NCI-H2171 treated with DMSO at 0.1 percent for 48 hours (cell line): ENCODE measurements at places on chromosomes 11 and 22.
A peak's percentile ranks its signal among the peaks of the same experiment; 100 is the strongest.

DNA sequence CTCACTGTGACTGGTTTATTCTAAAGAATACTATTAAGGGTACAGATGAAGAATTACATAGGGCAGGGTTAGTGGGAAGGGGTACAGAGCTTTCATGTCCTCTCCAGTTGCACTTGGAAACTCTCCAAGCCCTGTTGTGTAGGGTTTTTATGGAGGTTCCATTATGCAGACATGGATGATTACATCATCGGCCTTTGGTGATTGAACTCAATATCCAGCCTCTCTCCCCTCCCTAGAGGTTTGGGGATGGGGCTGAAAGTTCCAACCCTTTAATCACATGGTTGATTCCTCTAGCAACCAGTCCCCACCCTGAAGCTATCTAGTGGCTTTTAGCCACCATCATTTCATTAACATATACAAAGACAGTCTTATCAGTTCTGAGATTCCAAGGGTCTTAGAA, 472.6 kb downstream of the BUD13 start:
- peak; percentile 8 for DNase-seq

DNA sequence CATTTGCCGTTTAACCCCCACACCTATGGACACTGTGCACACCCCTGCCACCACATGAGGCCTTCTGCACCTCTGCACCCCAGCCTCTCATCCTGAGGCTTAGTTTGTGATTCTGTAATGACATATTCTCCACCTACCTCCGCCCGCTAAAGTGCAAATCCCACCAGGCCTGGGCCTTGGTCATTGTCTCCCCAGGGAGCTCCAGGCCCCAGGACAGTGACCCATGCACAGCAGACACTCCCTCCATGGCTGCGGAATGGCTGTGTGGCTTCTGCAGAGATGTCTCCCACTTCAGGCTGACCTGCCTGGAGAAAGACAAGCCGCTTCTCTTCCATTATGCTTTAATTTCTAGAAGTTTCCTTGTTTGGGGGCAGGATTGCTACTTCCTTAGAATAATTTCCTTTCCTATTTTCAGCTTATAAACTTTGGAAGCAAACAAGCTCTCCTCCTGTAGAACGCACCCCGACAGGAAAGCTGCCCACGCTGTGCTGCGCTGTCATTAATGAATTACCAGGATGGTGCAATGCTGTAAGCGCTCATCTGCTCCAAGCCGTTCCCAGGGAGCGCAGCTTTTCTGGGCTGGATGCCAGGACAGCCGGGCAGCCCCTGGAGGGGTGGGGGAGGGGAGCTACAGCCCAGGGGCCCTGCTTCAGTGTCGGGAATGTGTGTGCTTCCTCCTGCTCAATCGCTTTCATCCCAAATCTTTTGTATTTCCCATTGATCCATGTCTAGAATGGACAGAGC, 618.0 kb downstream of the BRD1 start:
- peak; percentile 93 for DNase-seq

DNA sequence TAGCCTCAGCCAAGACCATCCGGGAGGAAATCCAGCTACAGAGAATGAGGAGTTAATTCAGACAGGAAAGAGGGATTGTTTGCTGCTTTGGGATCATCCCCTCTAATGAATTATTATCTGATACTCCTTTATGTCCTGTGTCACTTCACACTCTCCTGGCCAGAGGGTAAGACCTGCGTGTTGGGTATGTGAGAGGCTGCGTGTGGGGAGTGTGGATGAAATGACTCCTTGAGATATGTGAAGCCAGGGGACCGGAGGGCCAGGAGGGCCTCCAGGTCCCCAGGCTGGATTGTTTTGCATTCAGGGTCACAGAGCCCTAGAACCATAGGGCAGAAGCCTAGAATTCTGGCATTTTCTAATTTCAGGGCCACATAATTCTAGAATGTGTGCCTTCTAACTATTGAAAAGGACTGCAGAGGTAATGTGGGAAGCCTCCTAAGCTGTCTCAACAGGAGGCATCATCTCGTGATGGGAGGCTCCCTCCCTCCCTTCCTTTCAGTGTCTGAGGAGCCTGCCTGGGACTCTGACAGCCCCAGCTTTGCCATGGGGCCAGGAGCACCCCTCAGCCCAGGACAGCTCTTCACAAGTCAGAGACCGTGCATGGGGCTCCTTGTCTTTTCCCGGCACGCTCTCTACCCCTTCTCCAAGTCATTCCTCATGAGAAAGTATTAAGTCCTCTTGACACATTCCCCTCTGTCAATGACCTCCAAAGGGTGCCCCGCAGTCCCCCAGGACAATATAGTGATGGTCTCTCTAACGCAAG, 3.7 kb downstream of the TPBGL start:
- no peak for DNase-seq

DNA sequence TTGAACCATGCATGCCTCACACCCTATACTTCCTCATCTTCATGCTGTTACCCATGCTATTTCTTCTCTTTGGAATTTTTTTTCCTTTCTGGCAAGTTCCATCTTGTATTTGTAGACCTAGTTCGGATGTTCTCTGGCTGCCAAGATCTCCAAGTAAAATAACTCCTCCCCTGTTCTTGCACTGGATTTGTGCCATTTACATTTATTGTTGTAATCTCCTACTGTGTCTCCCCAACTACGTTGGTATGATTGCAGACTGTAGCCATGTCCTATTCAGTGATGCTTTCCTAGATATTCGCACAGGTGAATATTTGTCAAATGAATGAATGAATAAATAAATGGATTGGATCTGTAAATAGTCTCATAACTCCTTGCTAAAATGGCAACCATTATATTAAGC, 546.0 kb downstream of the MN1 start:
- DNase-seq, result no peak

- DNase-seq, result no peak
Measured at GRCh38 chr22:44131412-44131811, 49.3 kb upstream of the PARVG start.

GRCh38 chr11:77127920-77128691, at the start of gene MYO7A:
MYO7A (plus strand) TSS chr11:77128246; CDS start chr11:77130635, 2,389 bp downstream.
- DNase-seq, result no peak

GRCh38 chr22:18157714-18158028, 7.7 kb downstream of the USP18 start:
- no peak for DNase-seq

DNA sequence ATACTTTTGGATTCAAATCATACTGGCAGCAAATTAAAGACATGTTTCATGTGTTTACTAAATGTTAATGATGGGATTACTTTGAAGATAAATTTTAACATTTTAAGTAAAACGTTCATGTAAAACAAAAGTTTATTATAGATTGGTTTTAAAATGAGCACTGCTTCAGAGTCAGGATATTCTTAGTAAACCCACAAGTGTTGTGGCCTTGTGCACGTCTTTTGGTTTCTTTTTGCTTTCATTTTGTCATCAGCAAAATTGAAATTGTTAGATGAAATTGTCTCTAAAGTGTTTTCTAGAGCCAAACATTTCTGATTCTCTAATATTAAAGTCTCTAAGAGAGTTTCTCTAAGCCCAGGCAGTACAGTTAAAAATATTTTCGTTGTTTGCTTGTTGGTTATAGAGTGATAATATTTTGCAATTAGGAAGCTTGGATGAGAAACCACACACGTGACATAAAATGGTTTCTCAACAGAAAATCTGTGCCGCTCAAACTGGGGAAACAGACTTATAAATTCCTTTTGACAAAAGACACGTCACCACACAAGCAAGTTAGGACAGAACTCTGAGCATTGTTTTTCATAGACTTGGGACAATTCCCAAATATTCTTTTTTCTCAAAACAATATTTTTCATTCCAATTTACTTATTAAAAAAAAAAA, 164.4 kb downstream of the TEAD1 start:
- DNase-seq, result no peak

DNA sequence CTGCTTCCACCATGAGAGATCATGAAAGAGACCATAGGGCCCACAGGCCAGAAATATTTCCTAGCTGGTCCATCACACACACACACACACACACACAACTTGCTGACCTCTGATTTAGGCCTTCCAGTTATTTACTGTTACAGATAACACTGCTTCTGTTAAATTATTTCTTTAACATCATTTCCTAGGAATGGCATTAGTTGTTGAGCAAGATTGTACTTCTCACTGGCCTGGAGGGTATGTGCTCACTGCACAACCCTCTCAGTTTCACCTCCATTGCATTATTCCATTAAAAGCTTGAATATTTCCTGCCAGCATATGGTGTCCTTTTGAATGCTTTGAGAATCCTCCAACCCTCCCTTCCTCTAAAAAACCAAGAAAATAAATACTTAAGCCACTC, 104.4 kb downstream of the MICAL2 start:
- DNase-seq, result no peak

DNA sequence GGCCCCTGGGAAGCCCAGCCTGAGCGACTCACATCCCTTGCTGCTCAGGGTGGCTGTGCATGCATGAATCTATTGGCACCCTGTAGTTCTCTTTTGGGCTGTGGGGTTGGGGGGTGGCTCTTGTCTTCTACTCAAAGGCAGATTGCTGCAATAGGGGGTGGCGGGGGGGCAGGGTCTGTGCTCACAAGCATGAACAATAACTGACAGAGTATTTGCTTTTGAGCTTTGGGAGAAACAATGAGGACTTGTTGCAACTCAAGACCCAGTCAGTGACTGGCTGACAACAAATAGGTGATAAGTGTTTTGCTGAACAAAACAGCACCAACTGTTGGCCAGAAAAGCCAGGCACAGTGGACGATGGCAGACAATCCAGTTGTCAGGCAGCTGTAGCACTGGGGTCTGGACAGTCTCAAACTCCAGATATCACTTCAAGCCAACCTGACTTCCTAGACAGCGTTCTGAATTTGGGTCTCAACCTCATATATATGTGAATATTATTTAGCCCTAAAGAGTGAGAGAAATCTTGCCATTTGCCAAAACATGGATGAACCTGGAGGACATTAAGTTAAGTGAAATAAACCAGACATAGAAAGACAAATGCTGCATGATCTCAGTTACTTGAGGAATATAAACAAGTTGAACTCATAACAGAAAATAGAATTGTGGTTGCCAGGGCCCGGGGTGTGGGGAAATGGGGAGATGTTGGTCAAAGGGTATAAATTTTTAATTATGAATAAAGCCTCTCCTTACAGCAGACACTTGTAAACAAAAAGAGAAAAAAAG, 61.7 kb downstream of the ME3 start:
- no peak for DNase-seq

- no peak for DNase-seq
Measured at GRCh38 chr11:120386774-120387371, 50.7 kb downstream of the ARHGEF12 start.

DNA sequence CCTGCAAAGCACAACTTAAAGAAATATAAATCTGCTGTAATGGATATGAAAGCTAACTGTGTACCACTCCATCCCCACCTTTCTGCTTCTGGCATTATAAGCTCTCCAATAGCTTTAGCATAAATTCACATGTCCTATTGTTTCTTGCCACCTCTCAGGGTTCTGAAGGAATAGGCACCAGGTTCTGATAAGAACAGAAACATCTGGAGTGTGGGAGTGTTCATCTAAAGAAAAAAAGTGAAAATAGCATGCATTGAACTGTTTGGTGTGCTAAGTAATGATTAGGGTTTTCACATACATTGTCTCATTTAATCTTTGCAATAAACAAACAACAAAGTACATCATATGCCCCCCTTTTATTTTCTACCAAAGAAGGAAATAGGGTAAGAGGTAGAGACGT, 72.3 kb downstream of the FAM76B start:
- DNase-seq, result no peak

GRCh38 chr11:107689317-107690202, 22.3 kb downstream of the SLN start:
- peak; percentile 61 for DNase-seq

- DNase-seq, result no peak
Measured at GRCh38 chr11:130070846-130071200, 1.1 kb downstream of the APLP2 start.

DNA sequence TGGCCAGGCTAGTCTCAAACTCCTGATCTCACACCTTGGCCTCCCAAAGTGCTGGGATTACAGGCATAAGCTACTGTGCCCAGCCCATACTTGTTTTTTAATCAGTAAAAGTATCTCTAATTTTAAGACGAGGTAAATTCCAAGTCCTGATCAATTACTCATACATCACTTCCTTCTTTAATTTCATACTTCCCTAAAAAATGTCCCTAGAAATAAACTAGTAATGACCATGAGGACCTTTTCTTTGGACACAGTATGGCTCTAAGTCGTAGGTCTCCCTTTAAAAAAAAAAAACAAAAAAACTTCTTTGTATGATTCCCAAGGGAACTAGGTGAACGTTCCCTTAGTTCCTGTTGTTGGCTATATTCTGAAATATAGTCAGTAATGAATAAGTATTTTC, 29.8 kb downstream of the NUP98 start:
- no peak for DNase-seq

DNA sequence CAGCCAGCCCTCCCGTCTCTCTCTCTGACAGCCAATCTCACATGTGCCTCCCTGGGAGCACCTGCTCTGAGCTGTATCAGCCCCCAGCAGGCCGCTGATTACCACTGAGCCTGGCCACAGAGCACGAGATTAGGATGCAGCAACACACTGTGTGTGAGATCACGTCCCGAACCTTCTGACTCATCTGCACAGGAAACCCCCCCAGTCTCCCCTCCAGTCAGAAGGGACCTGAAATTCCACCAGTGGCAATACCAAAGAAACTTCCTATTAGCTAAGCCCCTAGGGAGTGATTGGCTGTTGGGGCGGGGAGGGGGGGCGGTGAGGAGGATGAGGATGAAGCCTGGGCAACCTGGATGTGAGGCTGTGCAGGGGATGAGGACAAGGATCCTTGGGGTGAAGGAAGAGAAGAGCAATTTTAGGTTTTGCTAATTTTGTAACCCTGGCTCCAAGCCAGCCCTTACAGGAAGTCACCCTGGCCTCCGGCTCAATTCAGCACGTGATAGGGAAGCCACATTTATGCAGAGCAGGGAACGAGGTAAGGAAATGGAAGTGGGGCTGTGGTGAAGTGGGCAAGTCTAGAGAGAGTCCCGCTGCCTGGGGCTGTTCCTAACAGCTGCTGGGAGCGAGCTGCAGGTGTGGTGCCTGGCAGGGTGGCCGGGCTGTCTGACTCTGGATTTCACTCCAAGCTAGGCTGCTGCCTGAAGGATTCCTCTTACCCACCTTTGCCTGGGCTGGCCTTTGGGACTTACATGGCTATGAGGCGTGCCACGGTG, 1.9 kb downstream of the SLC43A3 start:
- DNase-seq, result no peak

- DNase-seq, result no peak
Measured at GRCh38 chr11:100629671-100630070, 57.4 kb upstream of the ARHGAP42 start.

- DNase-seq, result no peak
Measured at GRCh38 chr11:126317756-126318573, 14.1 kb downstream of the DCPS start.

GRCh38 chr11:2574043-2574552, 125.7 kb downstream of the KCNQ1OT1 start:
- no peak for DNase-seq

DNA sequence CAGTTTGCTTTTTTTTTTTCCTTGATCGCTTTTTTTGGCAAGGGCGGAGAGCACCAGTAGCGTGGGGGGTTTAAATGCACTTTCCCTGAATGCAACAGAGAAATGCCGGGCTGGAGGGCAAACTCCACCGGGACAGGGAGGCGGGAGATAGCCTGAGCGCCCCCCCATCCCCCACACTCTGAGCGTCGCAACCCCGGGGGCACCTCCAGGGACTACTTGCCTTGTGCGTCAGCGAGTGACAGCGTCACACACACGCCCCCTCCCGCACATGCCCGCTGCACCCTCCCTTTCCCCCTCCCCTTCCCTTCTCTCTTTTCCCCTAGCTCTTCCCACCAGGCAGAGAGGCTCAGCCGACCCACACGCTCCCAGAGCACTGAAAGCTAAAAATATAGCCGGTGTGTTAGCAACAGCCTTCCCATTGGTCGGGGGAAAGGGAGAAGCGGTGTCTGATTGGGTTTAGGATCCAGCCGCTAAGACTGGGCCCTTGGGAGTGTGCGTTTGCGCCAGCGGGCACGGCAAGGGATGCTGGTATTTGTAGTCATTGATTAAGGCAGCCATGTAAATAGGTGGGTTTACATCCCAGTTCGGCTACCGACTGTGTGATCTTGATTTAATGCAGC, 1.7 kb upstream of the TOB2 start:
- peak; percentile 100 for DNase-seq
